Fibroblast of skin of left quadriceps (primary cell): ENCODE measurements at places on chromosomes 4 and X.

DNA sequence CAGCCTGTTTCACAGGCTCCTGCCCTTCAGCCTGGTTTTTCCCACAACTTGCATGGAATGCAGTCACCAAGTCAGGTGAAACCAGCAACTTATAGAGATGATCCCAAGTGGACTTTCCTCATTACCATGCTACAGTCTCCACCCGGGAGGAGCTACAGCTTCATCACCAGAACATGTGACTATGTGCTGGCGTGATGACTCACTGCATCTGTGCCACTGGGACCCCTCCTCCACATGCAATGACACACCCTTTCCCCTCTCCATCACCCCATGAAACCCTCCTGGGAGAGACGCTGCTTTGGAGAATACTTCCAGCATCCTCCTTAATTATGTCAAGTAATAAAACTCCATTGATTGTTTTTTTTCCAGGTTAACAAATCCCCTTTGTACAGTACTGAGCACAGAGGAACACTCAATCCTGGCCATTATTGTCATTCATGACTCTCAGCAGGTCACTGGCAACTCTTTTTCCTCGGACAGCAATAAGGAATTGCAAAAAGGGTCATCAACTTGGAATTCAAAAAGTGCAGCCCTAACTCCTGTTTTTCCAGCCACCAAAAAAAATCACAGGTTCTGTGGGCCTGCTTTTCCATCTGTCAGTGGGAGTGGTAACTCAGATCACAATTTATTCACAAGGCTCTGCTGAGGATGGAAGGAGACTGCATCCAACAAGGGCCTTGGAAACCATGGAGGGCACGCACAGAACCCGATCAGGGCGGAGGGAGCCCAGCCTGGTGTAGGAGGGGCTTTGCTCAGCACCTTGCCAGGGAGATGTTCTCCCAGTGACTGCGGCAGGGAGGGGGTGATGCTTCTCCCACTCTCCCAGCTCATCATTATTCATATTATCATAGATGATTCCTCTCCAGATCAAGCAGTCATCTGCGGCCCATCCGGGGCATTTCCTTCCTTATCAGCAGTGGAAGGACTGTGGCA, 17.4 kb downstream of the QDPR start:
- DNase-seq: no peak

DNA sequence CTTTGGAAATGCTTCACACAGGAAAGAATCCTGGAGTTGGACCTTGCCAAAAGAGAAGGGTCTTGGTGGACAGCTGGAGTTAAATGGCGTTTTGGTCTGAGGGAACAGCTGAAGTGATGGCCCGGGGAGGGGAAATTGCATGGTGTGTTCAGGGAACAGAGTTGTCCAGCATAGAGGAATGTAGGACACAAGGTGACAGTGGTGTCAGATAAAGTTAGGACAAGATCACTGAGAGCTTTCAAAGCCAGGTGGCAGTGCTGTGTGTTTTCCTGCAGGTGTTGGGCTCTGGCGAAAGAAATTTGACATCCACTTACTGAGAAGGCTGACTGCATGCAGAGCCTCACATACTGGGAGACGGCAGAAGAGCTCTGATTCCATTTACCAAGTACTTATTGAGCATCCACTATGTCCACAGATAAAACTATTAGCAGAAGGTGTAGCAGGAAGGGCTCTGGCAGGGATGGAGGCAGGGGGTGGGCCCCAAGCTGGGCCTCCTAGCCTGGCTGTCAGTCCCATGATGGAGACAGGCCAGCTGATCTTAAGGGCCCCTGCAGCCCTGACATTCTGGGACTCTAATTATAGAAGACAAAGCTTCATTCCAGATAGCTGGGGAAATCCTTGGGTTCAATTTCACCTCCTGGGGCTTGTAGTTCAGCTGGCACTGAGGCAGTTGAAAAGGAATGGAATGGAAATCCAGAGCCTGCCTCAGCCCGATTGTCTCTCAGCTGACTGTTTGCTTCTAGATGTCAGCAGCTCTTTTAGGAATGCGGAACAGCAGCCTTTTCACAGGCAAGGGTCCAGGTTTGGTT, 150.2 kb upstream of the MAMLD1 start:
- DNase-seq: peak; percentile 9

DNA sequence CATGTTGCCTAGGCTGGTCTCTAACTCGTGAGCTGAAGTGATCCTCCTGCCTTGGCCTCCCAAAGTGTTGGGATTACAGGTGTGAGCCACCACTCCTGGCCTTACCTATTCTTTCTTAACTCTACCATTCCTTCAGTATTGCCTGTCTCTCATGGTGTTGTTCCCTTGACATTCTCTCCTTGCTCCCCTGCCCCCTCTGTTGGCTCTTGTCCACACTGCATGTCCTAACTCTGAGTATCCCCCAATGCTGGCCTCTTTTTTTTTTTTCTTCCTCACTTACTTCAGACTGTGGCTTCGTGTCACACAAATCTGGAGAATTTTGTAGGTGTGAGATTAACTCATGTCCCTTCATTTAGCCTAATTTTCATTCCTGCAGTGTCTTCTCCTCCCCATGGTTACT, 22.9 kb upstream of the FRMPD4 start:
- DNase-seq: no peak

GRCh38 chrX:50988649-50989048, 78.1 kb downstream of the BMP15 start:
- no peak for DNase-seq

DNA sequence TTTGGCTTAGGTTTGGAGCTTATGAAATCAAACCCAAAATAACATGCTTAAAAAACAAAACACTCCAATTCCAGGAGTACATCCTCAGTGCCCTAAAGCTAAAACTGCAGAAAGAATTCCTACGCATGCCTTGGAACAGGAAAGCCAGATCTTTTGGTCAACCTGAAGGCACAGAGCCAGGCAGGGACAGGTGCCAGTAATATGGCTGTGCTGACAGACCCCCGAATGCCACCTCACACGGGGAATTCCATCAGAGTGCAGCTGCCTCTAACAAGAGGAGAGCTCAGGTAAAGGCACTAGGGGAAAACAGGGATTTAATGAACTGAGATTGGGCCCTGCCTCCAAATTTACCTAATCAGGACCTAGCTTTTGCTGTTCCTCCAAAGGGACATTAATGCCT, 77.1 kb downstream of the SHISA3 start:
- no peak for DNase-seq

- no peak for DNase-seq
These were observed 332.4 kb downstream of the PCDH7 start for GRCh38 chr4:31052519-31052918.

DNA sequence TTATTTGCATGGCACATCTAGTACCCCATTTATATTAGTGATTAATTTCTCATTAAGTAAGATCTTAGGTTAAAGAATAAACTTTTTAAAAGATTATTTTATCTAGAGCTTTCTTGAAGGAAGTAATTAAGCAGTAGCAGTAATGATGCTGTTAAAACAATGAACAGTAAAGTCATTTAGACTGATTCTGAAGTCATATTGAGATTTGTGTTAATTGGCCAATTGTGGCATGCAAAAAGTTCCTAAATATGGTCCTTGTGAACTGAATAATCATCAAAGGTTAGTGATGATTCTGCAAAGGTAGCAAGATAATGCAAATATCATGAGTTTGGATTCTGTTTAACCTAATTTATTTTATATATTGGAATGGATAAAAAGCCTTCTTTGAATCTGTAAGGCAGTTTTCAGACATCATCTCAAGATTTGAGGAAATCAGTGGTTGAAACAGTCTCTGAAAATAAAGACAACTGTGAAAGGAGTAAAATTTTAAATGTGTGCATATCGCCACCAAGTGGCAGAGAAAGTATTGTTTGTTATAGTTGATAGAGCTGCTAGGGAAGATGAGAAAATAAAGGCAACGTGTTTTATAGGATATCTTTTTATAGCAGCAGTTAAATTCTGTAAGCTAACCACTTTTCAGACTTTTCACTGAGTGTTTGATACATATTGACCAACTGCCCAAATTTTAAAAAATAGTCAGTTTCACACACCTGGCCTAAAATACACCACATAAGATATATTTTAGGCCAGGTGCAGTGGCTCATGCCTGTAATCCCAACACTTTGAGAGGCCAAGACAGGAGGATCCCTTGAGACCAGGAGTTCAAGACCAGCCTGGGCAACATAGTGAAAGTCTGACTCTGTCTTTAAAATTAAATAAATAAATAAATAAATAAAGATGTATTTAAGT, 79.6 kb downstream of the CCKAR start:
- peak; percentile 36 for DNase-seq

GRCh38 chrX:102745513-102745856, 24.9 kb downstream of the GPRASP3 start:
- DNase-seq: no peak
